Activated T-helper 1 cell treated with anti-CD3 and anti-CD28 coated beads, Interleukin-12 subunit alpha, Interleukin-12 subunit beta, Interleukin-2, Interleukin-4 antibody, amounts not matched to agents 30 ng/mL and 10 ng/mL and 1 ng/mL, durations not matched to agents 14 hours and 24 hours and 36 hours (primary cell): ENCODE measurements at places on chromosomes 11 and 22. TPM values are rescaled to one million over a fixed set of nuclear protein-coding genes. Genes with fewer than 3 reads are reported as not detected.

The BACE1-AS gene
- total RNA-seq: 4.8 and 5.7 TPM in 2 replicates

The TIMM10B gene
- total RNA-seq: 38.8 and 42.7 TPM in 2 replicates

The MRE11 gene
- 43.8 and 45.9 TPM in 2 replicates for total RNA-seq

The CFAP300 gene
- not detected in 2 replicates for total RNA-seq

The NEFH gene
- 8.4 TPM in 2 replicates for total RNA-seq

The DEFB131B gene
- not detected in 2 replicates for total RNA-seq

The OR51B6 gene
- not detected in 2 replicates for total RNA-seq

The LGALS12 gene
- not detected in 2 replicates for total RNA-seq

The PTPN5 gene
- total RNA-seq: not detected in 2 replicates

The LIN7C gene
- total RNA-seq: 33.8 and 35.8 TPM in 2 replicates

The MYBPC3 gene
- total RNA-seq: not detected in 2 replicates

DNA sequence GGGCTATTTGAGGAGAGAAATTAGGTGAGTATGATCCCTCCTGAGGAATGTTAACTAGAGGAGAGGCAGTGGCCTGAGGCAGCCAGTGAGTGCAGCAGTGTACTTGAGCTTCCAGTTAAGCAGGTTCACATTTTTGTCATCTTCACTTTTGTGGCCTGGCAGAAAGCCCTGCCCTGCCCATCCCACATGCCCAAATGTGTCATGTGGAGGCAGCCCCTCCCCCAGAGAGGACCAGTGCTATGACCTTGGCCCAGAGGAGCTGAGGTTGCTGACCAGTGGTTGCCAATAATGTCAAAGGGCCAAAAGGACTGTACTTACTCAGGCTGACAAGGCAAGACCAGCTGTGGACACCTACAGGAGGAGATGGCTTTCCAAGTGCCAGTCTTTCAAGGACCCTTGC lies 17.6 kb upstream of the GRK2 start:
- no peak for DNase-seq

GRCh38 chr11:121613724-121614123 lies 161.0 kb upstream of the SORL1-AS1 start:
- no peak for DNase-seq

GRCh38 chr11:61964058-61964665 lies 3.3 kb downstream of the FTH1 start:
- DNase-seq: no peak

- no peak for DNase-seq
Measured at GRCh38 chr11:63599211-63600122, 14.8 kb downstream of the PLAAT3 start.

- peak; percentile 55 for DNase-seq
Measured at GRCh38 chr11:125514336-125515101, 18.5 kb upstream of the FEZ1 start.

GRCh38 chr11:60530454-60531100 lies 15.4 kb downstream of the MS4A13 start:
- no peak for DNase-seq

DNA sequence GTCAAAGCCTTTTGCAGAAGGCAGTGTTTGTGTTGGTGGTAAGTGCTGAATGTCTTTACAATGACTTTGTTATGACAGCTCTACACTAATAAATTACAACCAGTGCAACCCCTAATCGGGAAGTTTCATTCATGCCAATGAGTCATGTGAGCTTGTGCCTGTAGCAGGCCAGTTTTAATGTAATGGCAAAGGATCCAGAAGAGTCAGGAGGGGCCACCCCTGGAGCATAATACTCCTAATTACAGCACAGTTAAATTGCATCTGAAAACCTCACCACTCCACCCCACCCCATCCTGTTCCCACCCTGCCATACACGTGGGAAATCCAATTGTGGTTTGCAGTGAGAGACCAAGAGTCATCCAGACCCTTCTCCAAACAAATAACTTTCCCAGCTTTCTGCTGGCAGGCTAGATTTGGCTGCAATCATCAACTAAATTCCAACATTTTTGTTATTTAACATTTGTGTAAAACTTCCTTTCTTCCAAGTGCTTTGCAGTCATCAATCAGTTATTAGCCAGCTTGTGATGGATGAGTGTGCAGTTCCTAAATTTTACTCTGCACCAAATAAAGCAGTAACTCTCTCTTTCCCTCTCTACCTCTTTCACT lies 277.3 kb upstream of the FAT3 start:
- no peak for DNase-seq

DNA sequence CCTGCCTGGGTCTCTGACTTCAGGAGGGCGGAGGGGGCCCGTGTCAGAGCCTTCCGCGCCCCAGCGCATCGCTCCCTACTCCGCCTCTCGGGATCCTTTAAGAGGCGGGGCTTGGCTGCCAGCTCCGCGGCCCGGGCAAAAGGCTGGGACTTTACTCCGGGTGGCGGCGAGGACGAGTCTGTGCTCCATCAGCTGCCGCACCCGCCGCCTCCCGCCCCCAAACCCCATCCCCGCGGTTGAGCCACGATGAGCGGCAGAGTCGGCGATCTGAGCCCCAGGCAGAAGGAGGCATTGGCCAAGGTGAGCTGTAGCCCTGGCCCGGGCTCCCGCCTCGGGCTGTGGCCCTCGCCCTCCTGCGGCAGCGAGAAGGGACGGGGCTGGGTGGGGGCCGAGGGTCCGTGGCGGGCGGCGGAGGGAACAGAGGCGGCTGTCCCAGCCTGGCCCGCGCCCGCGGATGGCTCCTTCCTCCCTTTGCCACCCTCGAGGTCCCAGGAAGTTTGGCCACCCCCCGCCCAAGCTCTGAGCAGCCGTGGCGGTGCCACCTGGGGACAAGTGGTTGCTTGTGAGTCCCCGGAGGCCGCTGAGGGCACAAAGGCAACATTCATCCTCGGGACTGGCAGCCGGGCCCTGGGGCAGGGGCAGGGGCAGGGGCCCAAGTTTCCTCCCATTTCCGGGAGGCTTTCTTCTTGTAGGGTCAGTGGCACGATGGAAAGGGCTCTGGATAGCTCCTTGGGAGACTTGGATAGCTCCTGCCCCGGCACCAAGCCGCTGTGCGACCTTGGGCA lies at the start of gene SEC14L2:
Gene SEC14L2, plus strand, starts transcription at position 148 of the 785 bp plus-strand sequence. Its CDS starts 99 bp downstream, at position 247.
- peak; percentile 58 for DNase-seq

- no peak for DNase-seq
Measured at GRCh38 chr11:34603129-34604001, 17.5 kb upstream of the EHF start.

GRCh38 chr22:44671742-44672141 lies 30.3 kb upstream of the PRR5 start:
- no peak for DNase-seq

DNA sequence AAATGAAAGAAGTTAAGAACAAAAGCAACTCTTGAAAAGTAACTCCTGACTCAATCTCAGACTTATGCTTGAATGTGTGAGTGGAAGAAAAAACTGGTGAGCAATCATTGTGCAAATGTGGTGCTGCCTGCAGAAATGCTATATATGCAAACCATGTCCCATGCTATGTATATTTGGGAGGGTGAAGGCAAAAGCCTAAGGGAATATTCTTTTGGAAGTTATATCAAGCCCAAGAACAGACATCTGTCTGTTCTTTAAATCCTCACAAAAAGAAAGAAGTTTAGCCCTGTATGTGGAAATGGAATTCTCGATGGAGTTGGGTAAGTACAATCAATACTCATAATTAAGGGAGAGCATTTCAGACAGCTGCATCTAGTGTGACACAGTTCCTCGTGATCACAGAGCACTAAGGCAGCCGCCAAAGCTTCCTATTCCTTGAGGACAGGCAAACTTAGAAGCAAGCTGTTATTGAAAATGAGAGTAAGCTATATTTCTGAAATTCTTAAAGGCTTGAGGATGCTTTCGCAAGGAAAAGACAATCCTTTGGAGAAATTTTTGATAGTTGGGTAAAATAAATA lies 406.5 kb upstream of the CHORDC1 start:
- no peak for DNase-seq

GRCh38 chr11:73956876-73957653 lies 6.2 kb downstream of the DNAJB13 start:
- no peak for DNase-seq

DNA sequence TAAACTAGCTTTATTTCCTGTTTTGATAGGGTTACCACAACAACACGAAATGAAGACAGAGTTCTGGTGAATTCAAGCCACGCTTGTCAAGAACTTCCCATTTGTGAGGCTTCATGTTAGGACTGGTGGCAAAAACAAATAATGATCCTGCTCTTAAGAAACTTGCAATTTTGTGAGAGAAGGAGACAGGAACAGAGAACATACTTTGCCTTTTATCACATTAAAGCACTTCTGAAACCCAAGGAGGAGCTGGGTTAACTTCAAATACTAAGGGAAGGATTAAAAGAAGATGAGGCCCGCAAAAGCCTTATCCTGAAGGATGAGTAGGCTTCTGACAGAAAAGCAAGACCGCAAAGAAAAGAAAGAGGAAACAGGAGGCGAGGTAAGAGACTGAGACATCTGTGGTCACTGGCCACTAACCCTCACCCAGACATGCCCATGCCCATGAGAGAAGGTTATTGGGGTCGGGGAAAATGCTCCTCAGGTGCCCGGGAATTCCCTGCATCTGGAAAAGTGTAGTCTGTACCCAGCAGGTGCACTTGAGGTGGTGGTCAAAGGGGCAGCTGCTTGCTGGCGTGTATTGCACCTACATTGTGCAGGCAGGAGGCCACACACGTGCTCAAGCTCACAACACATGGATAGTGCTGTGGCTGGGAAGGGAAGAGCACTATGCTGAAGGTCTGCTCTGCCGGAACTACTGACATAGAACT lies 50.5 kb downstream of the MAPK1 start:
- peak; percentile 42 for DNase-seq

- no peak for DNase-seq
Measured at GRCh38 chr11:36586543-36586942, 7.8 kb upstream of the IFTAP start.

- peak; percentile 24 for DNase-seq
Measured at GRCh38 chr11:64876229-64876750, 2.1 kb downstream of the EHD1 start.

DNA sequence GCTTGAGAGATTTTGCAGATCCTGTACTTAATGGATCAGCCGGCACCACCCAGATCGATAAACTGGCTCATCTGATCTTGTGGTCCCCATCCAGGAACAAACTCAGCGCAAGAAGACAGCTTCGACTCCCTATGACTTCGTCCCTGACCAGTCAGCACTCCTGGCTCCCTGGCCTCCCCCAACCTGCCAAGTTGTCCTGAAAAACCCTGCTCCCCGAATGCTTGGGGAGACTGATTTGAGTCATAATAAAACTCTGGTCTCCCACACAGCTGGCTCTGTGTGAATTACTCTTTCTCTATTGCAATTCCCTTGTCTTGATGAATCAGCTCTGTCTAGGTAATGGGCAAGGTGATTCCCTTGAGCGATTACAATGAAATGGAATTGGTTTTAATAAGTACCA lies 29.5 kb downstream of the OR2AG2 start:
- peak; percentile 16 for DNase-seq

DNA sequence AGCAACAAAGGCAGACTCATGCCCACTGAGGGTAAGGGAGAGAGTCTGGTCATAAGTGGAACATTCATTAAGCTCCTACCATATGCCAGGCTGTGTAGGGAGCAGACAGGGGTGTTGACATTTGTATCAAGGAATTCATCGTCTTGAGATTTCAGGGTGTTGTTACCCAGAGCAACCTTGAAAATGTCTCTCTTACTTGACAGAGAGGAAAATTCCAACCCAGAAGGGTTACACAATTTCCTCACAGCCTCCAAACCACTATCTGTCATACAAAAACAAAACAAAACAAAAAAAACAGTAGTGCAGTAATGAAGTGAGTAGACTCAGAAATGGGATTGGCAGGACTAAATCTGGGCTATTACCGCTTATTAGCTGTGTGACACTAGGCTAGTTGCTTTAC lies 113.2 kb downstream of the MIAT start:
- no peak for DNase-seq

DNA sequence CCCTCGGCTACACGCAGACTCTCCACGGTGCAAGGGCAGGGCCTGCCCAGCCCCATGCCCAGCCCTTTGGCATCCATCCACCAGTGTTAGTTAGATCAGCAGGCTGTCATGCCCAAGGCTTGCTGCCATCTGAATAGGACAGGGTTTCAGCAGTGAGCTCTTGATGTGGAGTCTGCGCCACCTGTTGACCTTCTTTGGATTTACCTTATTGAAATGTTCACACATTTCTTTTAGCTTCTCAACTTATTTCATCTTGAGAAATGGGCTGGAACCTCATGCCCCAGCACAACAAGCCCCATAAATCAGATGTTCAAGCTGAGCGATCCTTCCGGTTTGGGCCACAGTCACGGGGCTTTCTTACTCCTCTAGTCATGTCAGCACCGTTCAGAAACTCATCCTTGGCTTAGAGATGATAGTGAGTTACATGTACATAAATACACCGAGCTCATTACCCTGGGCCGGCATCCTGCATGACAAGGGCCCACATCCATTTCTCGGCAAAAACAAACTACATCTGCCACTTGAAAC lies 61.7 kb downstream of the PARVB start:
- peak; percentile 11 for DNase-seq

GRCh38 chr11:19392847-19393518 lies 152.2 kb upstream of the E2F8 start:
- DNase-seq: no peak

DNA sequence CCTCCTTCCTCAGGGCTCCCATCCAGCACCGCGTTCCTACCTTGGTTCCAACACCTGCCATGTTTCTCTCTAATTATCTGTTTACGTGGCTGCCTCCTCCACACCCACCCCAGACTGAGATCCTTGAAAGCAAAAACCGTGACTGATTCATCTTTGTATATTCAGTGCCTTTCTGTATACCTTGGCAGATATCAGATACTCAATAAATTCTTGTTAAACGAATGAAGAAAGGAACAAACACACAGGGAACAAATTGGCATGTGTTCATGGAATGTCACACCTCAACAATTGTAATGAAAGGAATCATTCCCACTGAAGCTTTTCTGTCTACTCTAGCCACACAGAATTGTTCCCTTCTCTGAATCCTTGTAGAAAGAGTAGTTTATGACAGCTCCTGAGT lies 20.4 kb upstream of the LRRC55 start:
- DNase-seq: no peak

DNA sequence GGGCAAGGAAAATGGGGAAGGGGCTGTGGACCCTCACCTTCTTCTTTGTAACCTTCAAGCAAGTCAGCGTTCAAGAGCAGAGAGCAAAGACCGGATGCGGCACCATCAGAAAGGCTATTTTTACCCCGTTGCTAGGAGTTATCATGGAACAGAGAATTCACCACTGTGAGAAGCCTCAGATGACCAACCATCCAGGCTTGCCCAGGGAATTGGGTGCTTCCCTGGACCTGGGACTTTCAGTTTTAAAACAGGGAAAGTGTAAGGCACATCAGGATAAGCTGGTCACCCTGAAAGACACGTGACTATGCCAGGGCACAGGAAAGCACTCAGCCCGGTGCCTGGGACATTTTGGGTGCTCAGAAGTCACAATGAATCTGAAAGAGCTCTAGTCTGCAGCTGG lies 10.4 kb downstream of the GALNT18 start:
- no peak for DNase-seq

- no peak for DNase-seq
Measured at GRCh38 chr22:20532256-20532993, 25.0 kb downstream of the MED15 start.
